ENCODE measurements at places on chromosomes 7 and 10.

- no peak for DNase-seq
Measured at GRCh38 chr10:6990891-6991290, 410.8 kb upstream of the PRKCQ start.

DNA sequence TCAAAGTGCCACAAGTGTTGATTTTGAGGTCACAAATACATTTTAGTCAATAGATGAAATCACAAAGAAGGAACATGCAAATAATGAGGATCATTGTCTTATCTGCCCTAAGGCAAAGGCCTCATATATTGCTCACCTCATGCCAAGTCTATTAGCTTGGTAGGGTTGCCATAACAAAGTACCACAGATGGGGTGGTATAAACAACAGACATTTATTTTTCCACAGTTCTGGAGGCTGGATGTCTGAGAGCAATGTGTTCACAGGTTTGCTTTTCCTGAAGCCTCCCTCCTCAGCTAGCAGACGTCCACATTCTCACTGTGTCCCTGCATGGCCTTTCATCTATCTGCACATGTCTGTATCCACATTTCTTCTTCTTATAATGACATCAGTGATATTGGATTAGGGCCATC lies 59.6 kb downstream of the RELN start:
- no peak for DNase-seq

DNA sequence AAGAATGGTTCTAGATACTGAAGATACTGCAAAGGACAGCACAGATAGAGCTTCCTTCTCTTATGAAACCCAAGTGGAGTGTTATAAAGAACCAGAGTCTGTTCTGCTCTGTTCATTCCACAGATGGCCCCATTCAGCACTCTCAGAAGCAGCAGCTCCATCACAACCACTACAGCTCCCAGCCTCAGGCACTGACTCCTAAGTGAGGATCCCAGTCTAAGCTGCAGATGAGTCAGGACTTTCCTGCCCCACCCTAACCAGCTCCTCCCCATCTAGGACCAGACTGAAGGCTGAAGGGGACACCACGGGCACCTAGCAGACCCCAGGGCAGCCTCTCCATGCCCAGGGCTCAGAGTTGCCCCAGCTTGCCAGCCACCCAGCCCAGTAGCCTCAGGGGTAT lies 379.8 kb downstream of the GRID1 start:
- DNase-seq, result no peak

DNA sequence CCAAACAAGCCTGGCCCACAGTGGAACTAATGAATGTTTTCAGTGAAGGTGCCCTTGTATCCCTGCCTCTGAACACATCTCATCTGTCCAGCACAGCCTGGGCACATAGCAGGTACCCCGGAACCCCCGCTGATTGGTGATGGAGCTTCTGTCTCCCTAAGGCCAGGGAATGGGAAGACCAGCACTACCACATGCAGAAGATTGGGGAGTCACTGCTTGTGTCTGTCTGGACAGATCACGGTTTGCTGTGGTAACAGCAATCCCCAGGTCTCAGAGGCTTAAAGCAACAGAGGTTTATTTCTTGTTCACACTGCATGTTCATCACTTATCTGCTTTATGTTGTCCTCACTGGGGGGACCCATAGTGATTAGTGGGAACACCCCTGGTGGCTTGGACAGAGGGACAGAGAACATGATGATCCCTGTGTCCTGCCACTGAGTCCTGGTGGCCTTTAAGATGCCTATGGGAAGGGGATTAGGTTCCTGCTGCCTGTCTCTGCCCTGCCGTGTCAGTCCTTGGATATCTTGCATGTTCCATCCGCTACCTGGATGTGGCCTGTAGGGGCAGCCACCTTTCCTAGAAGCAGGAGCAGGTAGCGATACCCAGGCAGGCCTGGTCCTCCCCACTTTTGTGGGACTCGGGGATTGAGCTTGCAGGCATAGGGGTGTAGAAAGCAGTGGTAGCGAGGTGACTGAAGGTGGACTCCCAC lies 3.6 kb downstream of the TSPAN14 start:
- no peak for DNase-seq

DNA sequence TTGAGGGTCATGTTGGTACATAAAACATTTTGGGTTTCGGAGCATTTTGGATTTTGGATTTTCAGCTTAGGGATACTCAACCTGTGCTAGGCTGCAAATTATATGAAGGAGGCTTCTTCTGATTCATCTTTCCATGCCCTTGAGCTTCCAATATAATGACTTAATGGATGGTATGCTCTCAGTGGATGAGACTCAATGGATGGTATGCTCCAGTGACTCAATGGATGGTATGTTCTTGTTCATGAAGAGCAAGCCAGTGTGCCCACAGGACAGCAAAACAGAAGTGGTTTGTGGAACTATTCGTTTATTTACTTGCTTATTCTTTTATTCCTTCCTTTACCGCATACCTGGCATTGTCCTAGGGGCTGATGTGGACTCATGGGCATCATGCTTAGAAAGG lies 969.6 kb downstream of the LRMDA start:
- DNase-seq, result no peak
